ENCODE measurements at places on chromosomes 12 and 14.

GRCh38 chr12:54371328-54372112 lies 7.2 kb upstream of the GPR84 start:
- no peak for DNase-seq

GRCh38 chr14:27528328-27528727 lies 930.5 kb upstream of the NOVA1 start:
- DNase-seq = no peak

- DNase-seq = no peak
Observed at GRCh38 chr12:38898001-38898684, 7.2 kb downstream of the CPNE8 start.

- DNase-seq = no peak
Observed at GRCh38 chr12:97471194-97471593, 8.6 kb downstream of the RMST start.

DNA sequence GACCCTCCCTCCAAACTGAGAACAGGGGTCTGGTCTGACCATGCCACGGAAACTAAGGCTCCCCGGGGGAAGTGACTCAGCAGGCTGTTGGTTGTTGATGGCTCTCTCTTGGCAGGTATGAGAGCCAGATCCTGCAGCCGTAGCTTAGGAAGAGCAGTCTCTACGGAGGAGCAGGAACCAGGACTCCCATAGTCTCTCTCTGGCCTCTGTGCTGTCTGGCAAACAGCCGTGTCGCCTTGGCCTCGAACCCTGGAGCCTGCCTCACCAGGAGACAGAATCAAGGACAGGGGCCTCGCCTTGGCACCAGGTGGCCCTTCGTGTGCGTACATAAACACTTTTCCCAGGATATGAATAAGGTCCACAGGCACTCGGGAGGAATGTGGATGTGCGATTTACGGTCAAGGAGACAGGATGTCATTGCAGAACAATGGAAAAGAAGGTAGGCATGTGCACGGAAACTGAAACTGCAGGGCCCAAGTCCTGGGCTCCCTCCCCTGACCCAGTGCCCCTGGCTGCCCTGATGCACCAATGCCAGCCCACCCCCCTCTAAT lies 7.9 kb downstream of the VWF start:
- DNase-seq = no peak

DNA sequence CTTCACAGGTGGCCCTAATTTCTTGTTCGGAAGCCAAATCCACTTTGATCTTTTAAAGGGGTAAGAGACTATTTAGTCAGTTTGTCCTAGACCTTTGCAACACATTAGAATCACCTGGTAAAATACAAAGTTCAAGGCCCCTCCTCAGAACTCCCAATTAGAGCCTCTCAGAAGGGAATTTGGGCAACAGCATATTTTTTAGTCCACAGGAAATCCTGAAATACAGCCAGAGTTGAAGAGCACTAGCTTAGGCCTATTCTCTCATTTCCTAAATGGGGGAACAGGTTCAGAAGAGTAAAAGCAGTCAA lies 151.3 kb upstream of the FSCB start:
- no peak for DNase-seq

DNA sequence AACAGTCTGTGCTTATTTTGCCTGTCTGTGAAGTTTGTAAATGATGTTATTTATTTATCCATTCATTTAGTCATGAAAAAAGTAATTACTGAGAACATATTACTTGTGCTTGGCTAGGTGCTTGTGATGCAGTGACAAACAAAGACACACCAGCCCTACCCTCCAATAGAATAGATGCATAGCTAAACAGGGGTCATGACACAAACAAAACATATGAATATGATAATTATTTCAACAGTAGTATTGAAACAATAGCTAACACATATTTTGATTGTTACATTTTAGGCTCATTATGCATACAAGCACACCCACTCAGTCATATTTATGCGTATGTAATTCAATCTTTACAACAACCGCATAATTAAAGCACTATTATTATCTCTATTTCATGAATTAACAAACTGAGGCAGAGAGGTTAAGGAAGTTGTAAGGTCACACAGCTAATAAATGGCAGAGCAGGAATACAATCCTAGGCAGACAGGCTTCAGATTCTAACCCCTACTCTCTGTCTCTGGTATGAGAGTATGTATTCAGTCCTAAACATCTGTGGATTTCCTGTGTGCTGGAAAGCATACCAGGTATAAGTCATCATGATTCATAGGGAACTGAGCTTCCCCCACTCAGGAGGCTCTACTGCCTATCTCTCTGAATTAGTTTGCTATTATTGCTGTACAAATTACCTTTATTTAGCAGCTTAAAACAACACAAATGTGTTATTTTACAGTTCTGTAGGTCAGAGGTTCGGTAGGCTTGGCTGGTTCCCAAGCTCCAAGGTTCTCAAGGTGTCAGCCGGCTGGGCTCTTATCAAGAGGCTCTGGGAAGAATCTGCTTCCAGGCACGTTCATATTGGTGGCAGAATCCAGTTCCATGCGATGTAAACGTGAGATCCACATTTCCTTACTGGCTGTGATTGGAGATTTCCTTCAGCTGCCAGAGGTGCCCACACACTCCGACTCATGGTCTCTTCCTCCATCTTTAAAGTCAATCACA lies 509.4 kb downstream of the GALC start:
- DNase-seq = no peak
